ENCODE measurements at places on chromosomes 2 and 18.

- no peak for DNase-seq
These were observed 15.8 kb downstream of the TMEM200C start for GRCh38 chr18:5879479-5879882.

- no peak for DNase-seq
These were observed 88.8 kb downstream of the STK39 start for GRCh38 chr2:168158586-168158985.

GRCh38 chr2:186749219-186749618 is 55.4 kb downstream of the FAM171B start:
- no peak for DNase-seq

- DNase-seq = no peak
These were observed 49.5 kb upstream of the CD226 start for GRCh38 chr18:69996951-69997798.

DNA sequence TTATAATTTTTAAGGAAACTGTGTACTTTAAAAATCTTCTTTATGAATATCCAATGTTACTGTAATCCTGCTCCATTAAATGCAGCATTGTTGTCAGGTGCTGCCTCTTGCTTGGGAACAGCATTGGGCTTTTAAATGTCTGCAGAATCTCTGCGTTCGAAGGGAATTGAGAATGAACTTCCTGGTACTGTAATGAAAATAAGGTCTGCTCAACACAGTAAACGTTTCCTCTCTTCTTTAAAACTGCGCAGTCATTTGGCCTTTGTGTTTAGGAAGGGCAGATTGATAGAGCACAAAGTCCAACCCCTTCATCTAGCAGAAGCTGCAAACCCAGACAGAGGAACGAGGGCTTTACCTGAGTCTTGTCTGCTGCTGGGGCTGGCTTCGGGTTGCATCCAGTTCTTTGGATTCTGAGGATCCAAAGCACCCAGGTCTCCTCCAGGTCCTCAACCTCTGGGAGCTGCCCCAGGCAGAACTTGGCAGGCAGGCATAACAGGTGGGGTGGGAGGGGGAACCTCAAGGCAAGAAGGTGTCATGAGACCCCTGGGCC is 104.5 kb downstream of the UGGT1 start:
- DNase-seq = no peak

DNA sequence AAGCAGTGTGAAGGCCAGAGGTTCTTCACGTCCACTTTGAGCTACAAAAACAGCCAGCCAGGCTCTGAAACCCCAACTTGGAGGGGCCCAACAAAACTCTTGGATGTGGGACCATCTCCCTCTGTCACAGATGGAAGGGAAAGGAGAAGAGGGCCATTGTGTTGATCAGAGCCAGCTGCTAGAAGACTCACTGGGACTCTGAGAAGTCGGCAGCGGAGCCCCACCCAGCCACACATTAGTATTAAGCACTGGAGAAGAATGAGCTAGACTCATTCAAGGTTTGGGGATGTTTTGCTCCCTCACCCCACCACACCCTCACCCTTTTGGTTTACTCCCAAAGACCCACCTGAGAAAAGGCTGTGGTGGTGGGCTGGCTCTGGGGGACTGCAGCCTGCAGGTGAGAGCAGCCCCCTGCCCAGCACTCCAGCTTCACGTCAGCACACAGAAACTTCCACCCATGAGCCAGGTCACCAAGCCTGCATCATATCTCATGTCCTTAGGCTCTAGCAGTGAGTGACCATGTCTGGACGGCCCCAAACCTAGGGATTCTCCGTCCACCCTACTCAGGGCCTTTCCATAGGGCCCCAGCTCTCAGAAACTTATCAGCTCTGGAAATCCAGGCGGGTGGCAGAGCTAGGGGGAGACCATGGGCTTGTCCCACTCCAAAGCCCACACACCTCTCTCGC is 12.6 kb downstream of the TEX51 start:
- DNase-seq = no peak

DNA sequence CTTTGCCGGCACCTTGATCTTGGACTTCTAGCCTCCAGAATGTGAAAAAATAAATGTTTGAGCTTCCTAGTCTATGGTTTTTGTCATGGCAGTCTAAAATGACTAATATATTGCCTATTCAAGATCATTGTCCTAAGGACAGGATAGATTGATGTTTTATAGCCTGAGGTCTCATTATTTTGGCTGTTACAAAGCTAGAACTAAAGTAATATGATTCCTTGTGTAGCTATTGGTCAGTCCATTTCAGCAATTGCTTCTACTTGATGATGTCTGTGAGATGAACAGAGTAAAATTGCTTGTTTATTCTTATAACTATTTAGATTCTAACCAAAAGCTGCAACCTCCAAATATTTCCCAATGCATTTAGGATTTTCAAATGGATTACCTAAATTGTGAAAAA is 145.0 kb downstream of the HRH4 start:
- DNase-seq = no peak

Data from natural killer cell (primary cell).